ENCODE measurements at places on chromosomes 2 and 18.
A peak's percentile ranks its signal among the peaks of the same experiment; 100 is the strongest.

GRCh38 chr2:25491966-25492532 lies 150.3 kb upstream of the DNMT3A start:
- no peak for DNase-seq

- no peak for DNase-seq
Measured at GRCh38 chr2:41764919-41765318, 282.9 kb upstream of the PKDCC start.

GRCh38 chr2:88671786-88672427 lies 19.6 kb upstream of the RPIA start:
- DNase-seq, result no peak

- no peak for DNase-seq
Measured at GRCh38 chr2:20678086-20678395, 11.1 kb downstream of the GDF7 start.

DNA sequence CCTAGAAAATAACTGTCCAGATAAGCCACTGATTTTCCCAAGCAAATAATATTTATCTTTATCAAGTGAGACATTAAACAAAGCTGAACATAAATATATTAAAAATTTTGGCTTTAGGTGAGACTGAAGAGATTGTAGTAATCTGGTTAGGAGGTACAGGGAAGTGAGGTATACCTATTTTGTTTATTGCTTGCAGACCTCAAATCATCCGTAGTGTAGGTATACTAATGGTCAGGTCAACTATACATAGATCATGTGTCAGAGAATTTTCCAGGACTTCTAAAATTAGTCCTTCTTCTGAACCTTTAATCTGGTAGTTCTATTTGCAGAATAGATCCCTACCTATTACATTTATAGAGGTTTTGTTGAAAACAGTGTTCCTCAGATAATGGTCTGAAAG lies 41.5 kb downstream of the SP140 start:
- no peak for DNase-seq

DNA sequence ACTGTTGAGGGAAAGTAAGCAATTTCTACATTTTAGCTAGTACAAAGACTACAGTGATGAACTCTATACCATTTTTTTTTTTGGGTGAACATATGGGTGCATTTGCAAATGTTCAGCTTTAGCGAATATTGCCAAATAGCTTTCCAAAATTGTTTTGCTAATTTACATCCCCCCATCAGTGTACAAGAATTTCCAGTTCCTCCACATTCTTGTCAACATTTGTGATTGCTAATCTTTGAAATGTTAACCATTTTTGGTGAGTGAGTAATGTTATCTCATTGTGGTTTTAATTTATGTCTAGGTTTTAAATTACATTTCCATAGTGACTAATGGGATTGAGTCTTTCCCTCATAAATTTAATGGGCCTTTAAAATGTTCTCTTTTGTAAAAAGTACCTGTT lies 16.4 kb upstream of the CNRIP1 start:
- DNase-seq, result no peak

GRCh38 chr2:6394276-6394675 lies 471.4 kb downstream of the CMPK2 start:
- DNase-seq, result no peak

GRCh38 chr2:16149349-16150243 lies 209.2 kb downstream of the MYCN start:
- DNase-seq, result no peak

GRCh38 chr2:231816327-231817026 lies 30.2 kb downstream of the COPS7B start:
- no peak for DNase-seq

DNA sequence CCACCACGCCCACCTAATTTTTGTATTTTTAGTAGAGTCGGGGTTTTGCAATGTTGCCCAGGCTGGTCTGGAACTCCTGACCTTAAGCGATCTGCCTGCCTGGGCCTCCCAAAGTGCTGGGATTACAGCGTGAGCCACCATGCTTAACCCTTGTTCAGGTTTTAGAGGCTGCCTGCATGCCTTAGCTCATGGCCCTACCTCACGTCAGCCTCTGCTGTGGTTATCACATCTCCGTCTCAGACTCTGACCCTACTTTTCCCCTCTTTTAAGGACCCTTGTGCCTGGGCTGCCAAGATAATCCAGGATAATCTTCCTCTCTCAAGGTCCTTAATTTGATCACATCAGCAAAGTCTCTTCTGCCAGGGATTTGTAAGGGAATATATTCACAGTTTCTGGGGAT lies 98.2 kb upstream of the PMAIP1 start:
- no peak for DNase-seq

GRCh38 chr2:61356958-61357350 lies 113.9 kb downstream of the USP34 start:
- DNase-seq, result no peak

- no peak for DNase-seq
Measured at GRCh38 chr2:113846429-113846828, 43.5 kb upstream of the ACTR3 start.

DNA sequence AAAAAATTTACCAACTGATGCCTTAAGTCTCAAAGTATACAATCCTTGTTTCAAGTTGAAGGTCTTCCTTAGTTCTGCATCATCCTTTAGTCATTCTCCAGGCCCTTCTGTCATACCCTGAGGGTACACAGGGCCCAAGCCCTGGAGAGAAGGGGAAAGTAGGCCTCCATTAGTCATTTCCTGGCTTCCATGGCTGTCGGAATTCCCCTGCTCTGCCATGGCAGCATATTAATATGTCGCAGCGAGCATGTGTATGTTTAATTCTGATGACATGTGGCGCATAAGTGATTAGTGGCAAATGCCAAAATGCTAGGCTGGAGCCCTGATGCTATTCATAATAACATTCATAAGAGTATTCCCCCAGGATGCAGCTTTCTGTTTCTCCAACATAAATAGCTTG lies 22.1 kb downstream of the GPR39 start:
- DNase-seq, result peak; percentile 94

DNA sequence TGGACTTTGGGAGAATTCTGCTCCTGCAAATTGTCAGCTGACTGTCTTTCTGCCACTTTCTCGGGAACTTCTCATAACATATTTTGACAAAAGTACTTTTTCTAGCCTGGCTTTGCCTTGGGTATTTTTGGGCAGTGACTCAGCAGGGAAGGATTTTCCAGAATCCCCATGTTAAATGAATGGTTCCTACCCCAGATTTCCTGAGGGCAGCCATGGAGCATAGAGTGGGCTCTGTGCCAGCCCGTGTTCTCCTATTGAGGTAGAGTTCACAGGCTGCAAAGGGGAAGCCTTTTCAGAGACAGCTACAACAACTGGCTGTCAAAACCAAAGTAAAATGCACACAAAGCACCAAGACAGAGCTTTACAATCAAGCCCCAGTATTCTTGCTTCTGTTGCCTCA lies 59.8 kb downstream of the BMP10 start:
- DNase-seq, result no peak

GRCh38 chr2:74099835-74100234 lies 47.9 kb downstream of the BOLA3 start:
- no peak for DNase-seq

DNA sequence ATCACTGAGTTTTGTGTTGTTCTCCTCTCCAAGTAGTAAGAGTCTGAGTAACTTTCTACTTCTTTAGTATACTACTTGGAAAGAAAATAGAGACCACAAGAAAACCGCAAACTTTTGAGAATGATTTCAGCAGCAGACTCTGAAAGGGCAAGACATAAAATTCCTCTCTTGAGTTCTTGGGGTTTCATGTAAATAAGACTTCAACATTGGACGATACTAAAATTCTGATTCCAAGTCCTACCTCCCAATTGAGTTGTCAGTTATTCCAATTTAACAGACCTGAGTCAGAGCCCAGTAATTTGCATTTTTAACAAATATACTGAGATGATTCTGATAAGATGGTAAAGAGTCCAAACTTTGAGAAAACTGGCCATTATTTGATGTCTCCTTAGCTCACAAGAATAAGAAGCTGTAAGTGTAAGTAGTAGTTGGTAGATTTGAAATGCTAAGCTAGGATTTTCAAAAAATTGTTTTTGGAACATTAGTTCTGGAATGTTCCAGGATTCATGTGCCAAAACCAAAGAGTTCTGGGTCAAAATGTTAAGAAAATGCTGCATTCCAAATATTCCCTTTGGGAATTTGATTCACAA lies 261.6 kb upstream of the SPOPL start:
- no peak for DNase-seq

GRCh38 chr2:79131687-79132086 lies 11.4 kb downstream of the REG1A start:
- DNase-seq, result no peak

- no peak for DNase-seq
Measured at GRCh38 chr2:97798416-97798815, 85.0 kb downstream of the ZAP70 start.

- DNase-seq, result no peak
Measured at GRCh38 chr2:147711031-147711430, 133.8 kb upstream of the ACVR2A start.

GRCh38 chr2:186281726-186282125 lies 204.3 kb upstream of the ZC3H15 start:
- no peak for DNase-seq

DNA sequence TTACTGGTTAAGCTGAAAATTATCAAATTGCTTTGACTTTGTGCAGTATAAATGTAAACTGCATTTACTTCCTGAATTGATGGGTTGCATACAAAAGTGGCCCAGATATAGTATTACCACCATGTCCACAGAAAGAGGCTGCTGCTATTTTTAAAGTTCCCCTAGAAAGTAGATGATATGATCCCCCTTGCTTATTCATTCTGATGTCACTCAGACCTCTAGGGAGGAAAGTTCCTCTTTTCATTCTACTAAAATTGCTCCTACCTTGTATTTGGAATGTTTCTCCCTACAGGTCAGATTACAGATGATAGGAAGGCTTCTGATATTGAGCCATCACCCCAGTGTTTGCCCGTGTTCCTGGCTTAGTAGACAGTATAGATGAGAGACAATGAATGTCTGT lies 247.6 kb upstream of the TNP1 start:
- no peak for DNase-seq

DNA sequence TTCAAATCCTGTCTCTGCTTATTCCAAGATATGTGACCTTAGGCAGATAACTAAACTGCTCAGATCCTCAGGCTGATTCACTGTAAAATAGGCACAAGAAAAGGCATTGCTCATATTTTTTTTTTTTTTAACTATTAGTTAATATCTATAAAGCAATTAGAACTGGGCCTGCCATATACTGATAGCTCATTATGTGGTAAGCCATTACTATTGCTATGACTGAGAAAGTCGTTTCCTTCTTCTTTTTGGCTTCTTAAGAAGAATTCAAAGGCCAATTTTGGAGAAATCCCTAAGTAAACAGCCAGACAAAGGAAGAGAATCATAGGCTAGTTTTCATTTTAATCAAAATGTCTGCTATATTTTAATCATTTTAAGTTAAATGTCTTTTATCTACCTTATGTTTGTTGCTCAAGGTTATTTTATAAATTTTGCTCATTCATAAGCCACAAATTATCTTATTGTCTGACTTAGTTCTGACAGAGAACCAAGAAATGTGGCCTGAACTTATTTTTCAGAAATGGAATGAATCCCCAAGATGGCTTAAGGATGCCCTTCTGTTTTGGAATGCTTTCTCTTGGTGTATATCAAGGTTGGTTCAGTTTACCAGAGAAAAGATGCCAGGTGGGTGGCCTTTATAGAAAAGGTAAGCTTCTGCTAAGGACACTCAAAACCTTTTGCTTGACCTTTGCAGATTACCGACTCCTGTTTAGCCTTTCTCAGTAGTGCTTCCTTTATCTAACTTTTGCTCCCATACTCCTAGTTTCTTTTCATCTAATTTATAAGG lies 21.3 kb upstream of the VRK2 start:
- no peak for DNase-seq

- no peak for DNase-seq
Measured at GRCh38 chr2:138276339-138276738, 225.2 kb upstream of the SPOPL start.

- DNase-seq, result no peak
Measured at GRCh38 chr2:29725610-29726009, 195.8 kb downstream of the ALK start.

DNA sequence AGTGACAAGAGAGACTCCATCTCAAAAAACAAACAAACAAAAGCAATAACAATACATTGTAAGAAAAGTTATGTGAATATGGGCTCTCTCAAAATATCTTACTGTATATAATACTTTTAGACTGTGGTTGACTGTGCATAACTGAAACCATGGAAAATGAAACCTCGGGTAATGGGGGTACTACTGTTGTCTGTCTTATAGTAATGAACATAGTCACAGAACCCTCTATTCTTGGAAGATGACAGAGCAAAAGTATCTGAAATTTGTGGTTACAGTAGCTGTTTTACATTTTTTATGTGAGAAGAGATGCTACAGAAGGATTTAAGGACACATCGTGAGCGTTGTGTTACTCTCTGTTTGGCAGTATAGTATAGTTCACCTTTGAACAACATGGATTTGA lies 60.5 kb downstream of the MAP4K4 start:
- DNase-seq, result no peak

DNA sequence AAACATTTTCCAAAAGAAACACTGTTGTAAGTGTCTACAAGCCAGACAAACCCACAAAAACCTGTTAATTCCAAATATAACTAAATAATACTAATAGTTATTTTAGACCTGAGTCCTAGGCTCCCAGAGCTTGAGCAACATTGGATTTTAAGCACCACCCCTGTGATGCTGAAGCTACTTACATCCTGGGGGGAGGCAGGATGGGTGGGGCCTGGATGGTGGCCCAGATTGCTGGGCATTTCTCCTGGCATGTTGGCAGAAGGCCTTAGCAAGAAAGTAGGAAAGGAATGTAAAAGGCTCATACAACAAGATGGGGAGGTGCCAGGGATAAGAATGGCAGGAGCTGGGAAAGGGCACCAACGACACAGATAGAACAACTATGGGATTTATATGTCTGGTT lies 50.7 kb upstream of the OTX1 start:
- no peak for DNase-seq

- DNase-seq, result no peak
Measured at GRCh38 chr2:168233166-168233565, 14.2 kb downstream of the STK39 start.

- no peak for DNase-seq
Measured at GRCh38 chr18:28669165-28669564, 492.2 kb upstream of the CDH2 start.

DNA sequence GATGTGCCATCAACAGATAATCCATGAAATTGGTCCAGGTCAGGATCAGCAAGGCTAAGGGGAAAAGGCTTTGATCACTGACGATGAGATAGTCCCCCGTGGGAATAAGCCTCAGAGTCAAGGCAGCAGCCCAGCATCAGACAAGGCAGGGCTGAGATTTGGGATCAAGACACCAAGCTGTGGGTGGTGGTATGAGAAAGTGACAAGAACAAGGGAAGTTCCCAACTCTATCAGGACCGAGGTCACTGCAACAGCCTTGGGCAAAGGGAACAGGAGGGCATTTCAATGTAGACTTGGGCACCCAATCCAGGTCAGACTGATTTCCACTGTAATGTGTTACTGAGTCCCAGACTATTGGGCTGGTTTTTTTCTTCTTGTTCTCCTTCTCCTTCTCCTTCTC lies 18.7 kb downstream of the PLEK start:
- no peak for DNase-seq

DNA sequence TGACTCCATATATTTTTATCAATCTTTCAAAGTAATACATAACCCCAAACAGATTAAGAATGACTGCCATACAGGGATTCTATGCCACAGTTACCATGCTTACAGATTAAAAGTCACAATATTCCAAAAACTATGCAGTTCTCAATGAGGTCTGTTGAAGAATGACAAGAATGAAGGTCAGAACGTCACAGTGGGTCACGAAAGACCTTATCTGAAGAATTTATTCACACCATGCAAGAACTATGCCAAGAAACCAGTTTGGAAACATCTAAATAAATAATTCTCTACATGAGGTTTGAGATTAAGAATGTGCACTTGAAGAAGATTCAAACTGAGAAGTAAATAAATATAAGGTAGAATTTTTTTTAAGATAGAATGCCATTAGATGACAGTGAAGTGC lies 253.3 kb downstream of the EXOC6B start:
- DNase-seq, result no peak

- DNase-seq, result no peak
Measured at GRCh38 chr2:172021955-172022354, 22.2 kb downstream of the METAP1D start.

Measured in Panc1 (cell line).